ENCODE measurements at places on chromosomes 3 and 15.

DNA sequence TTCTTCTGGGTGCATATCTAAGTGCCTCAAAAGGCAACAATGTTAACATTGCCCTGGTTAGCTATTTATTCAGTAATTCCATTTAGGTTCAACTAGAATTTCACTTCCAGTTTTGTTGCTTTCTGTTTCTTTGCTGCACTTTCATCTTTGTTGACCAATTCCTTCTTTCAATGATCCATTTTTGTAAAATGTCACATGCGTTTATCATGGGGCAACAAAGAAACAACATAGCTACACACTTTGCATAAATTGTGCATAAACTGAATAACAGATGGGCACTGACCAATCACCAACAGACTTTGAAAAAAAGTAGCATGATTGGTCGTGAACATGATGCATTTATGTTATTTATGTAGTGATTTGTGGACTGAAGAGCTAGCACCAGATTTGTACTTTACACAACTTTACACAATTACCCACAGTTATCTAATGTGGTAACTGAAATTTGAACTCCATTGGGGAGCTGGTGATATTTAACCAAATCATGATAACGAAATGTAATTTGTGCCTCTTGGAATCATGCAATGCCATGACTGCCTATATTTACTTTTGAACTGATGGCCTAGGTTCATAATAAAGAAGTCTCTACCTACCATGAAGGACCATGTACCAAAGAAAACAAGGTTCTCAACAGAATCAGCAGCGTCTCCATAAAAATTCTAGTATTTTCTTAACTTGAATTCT lies 7.1 kb upstream of the CPOX start:
- no peak for DNase-seq

- DNase-seq, result no peak
These were observed 53.0 kb downstream of the IQSEC1 start for GRCh38 chr3:13020159-13020750.

DNA sequence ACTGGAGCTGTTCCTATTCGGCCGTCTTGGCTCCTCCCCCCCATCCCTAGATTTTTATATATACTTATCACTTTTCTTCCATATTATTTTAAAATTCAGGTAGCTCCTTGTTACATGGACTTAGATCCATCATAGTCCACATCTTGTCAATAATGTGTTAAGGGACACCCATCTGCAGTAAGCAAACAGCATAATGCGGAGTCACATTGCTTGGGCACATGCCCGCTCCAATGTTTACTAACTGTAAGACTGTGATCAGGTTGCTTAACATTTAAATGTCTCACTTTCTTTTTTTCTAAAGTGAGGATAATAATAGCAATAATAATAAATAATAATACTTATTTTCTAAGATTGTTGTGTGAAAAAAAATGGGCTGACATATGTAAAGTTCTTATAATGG lies 303.2 kb upstream of the SOX14 start:
- DNase-seq, result no peak

DNA sequence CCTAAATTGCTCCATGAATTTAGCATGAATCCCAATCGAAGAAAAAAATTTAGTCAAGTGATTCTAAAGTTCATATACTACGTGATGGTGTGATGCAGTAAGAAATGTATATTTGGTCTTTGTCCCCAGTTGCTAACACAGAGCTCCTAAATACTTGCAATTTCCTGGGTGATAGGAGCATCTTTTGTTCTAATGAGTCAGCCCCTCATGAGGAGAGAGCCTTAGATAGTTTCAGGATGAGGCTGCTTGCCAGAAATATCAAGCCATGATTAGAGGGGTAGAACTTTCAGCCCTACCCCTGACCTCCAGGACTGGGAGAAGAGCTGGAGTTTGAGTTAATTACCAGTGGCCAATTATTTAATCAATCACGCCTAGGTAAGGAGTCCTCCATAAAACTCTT lies 170.2 kb downstream of the PDE8A start:
- no peak for DNase-seq

- DNase-seq, result no peak
These were observed 192.3 kb upstream of the P2RY1 start for GRCh38 chr3:152642658-152643057.

GRCh38 chr15:77479015-77479414 lies 58.3 kb downstream of the HMG20A start:
- no peak for DNase-seq

- peak; percentile 97 for DNase-seq
These were observed 124.8 kb upstream of the PTX3 start for GRCh38 chr3:157311633-157312375.

DNA sequence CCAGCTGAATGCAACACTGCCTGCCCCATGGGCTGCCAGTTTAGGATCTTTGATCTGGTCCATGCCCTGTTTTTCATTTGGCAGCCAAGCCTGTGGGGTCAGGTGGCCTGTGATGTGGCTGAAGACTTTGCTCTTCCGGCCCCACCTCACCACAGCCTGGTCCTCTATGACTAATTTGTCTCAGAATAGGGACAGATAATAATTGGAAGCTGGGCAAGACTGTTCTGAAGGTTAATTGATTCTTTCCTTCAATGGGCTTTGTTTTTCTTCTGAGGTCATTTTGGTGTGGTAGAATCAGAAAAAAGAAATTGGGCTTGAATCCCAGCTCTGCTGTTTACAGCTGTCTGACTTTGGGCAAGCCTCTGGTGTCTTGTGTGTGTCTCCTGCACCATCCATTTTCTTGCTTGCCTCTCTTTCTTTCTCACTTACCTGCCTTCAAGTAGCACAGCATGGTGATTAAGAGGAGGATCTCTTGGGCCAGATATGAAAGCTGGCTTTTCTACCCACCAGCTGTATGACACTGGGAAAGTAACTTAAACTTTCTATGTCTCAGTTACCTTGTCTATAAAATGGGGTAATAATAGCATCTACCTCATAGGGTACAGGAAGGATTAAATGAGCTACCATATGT lies 24.2 kb downstream of the ABHD2 start:
- DNase-seq, result no peak

DNA sequence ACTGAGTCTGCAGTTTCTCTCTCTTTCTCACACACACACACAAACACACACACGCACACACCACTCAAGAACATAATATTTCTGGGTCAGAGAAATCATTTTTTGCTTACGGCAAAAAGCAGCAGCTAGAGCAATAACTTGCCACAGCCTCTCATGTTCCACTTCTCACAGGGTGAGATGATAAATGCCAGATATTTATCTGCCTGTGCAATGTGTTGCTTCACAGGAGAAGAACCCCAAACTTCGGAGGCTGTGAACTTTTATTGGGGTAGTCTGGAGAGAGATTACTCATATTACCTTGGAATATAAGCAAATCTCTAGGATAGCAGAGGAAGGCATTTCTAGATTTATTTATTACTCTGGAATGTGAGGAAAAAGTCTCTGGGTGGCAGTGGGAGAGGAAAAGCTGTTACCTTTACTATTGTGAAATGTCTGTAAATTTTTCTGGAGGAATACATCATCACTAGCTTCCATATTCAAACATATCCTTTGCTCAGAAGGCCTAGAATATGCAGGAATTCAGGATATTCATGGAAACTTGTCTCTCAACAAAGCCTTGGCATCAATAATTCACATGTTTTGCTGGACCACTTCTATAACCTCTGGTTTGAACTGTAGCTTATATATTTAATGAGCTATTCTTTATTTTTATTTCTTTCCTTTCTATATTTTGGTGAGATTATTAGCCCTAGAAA lies 369.2 kb downstream of the NSUN3 start:
- DNase-seq, result no peak

- no peak for DNase-seq
These were observed 13.8 kb downstream of the TLE3 start for GRCh38 chr15:70083946-70084345.

DNA sequence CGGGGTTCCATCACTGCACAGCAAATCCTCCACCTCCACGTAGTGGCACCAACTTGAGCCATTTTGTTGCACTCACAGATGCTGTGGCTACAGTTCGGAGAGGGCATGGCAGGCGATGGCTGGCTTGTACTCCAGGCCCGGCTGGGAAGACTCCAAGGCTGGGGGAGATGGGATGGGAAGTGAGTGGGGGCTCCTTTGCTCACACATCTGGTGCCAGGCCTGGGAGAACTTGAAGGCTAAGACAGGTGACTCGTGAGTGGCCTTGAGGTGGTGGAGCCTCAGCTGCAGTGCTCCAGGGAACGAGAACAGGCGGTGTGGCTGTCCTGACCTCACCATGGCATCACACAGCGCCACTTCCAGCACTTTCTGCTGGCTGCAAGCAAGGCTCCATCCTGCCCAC lies 87.9 kb downstream of the PLXNA1 start:
- no peak for DNase-seq

DNA sequence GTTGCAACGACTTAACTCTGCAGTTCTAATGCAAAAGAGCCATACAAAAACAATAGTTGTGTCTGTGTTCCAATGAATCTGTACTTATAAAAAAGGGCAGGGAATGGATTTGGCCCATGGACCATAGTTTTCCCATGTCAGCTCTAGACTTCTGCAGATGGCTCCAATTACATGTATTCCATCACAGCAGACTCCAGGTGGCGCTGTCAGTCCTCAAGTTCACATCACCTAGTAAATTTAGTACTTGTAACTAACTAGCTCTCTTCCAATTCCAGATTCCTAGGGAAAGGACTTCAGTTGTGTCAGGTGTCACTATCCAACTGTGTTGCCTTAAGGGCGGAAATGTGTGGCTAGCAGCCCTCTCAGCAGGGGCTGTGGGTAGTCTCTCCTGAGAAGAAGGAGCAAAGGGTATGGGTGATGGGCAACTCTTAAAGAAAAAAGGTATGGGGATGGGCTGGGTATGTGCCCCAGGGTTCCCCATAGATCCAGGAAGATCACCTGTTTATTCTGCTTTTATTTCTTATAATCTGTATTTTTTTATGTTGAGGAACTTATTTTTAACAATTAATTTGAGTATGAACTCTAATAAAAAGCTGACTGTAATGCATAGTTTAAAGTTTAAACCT lies 36.2 kb downstream of the BBS4 start:
- DNase-seq, result peak; percentile 42

GRCh38 chr3:153372326-153372725 lies 210.3 kb downstream of the RAP2B start:
- peak; percentile 38 for DNase-seq

DNA sequence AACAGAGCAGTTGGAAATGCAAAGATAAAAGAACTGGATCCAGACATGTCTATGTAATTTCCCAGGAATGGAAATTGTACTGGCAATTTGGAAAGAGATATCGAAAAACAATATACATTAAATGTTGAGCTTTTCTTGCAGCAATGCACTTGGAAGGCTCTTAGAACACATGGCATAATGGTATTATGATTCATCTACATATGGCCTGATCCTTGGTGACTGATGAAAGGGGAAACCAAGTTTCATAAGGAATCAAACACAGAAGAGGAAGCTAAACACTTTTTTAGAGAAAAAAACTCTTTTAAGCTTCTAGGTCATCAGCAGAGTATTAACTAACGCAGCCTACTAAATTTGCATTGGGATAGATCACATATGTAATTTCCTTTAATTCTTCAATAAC lies 12.4 kb upstream of the GREM1 start:
- DNase-seq, result peak; percentile 75
